ENCODE measurements at places on chromosomes 16 and 17.

GRCh38 chr16:27902551-27902950, 161.0 kb downstream of the GSG1L start:
- no peak for DNase-seq

DNA sequence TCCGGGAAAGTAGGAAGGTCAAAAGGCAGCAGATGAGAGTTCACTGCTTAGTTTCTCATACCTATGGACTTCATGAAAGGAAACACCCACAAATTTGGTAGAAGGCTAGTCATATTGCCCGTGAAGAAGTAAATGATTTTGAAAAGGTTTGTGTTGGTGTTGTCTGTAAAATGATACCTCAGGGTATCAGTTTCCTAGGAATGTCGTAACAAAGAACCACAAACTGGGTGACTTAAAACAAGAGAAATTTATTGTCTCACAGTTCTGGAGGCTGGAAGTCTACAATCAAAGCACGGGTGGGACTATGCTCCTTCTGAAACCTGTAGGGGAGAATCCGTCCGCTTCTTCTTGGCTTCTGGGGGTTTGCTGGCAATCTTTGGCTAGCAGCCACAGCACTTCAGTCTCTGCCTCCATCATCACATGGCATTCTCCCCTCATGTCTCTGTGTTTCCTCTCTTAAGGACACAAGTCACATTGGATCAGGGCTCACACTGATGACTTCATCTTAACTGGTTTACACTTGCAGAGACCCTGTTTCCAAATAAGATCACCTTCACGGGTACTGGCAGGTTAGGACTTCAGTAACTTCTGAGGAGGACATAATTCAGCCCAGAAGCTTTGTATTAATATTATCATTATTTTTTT, 2.0 kb upstream of the NAE1 start:
- no peak for DNase-seq

DNA sequence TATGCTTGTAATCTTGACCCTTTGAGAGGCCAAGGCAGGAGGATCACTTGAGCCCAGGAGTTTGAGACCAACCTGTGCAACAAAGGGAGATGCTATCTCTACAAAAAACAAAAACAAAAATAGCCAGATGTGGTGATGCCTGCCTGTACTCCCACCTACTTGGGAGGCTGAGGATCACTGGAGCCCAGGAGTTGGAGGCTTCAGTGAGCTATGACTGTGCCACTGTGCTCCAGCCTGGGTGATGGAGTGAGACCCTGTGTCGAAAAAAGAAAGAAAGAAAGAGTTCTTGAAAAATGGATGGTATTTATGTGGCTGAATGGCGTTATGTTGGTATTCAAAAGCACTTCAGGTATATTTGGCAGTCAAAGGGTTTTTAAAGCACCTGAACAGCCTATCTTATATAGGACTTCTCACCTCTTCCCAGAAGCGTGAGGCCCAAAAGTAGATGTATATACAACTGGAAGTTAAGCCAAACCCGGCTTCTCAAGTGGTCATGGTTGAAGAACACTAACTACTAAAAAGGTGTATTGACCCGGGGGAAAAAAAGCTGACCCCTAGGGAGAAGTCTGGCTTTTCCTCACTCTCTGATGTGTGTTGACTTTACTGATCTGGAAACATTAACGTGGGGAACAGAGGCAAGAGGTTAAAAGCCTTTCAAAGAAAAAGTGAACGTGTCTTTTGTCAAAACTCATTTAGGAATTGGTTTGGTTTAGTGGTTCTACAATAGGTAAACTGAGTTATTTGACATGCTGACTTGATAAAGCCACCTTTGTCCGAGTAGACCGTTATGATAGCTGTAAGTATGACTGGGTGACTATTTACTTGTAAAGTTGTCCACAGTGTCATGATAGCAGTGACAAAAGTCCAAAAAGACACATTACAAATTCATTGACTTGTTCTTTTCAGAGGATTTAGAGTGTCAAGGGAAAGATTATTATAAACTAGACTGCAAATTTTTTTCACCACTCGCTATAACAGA, 183.4 kb downstream of the IRX3 start:
- DNase-seq = no peak

DNA sequence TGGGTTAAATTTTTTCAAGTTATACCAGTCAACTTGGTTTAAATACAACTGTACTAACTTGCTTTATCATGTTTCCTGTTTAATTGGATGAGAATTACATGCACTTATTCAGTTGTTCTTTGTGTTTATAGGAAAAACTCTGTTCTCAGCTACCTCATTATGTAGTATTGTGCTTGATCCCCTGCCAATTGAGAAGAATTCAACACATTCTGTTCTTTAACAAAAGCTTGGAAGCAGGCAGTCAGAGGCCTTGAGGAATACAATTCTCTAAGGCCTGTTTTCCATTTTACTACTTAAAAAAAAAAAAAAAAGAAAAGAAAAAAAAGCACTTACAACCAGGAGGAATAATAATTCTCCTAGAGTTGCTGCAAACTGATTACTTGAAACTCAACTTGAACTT, 60.6 kb upstream of the CMIP start:
- no peak for DNase-seq

DNA sequence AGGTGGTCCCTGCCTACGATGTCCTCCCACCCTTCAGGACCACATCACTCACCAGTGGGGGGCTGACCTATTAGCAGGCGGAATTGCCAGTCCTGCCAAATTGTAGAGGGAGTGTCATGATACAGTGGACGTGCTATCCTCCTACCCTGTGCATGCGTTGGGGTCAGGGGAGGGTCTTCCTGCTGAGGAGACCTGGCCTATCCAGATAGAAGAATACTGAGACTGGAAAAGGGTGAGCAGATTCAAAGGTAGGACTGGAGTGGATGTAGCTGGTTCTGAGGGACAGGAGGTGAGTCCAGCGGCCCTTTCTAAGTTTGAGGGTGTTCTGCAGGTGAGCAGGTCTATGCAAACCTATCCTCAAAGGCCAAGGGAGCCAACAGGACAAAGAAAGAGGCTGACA, 8.0 kb downstream of the PRSS41 start:
- no peak for DNase-seq

GRCh38 chr17:59684967-59685366, 22.3 kb downstream of the PTRH2 start:
- no peak for DNase-seq

- no peak for DNase-seq
These were observed 1.5 kb downstream of the N4BP1 start for GRCh38 chr16:48608452-48608851.

- DNase-seq = peak; percentile 72
These were observed 26.1 kb upstream of the MLKL start for GRCh38 chr16:74726716-74727115.

DNA sequence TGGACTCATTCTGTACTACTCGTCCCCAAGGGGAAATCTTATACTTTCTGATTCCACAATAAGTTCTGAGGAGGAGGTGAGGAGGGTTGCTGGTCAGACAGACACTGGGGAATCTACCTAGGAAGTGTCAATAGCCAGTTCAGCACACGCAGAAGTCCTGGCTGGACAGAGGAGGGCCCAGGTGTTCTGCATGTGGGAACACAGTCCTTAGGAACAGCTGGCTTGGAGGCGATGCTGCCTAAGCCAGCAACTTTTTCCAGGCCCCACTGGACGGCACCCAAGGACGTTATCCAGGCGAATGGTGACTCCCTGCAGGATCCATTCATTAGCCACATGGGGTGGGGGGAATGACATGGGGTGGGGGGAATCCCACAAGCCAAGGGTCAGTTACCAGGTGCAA, 29.9 kb upstream of the WFIKKN2 start:
- DNase-seq = no peak

GRCh38 chr17:42514867-42515266, 21.2 kb upstream of the NAGLU start:
- DNase-seq = no peak

- no peak for DNase-seq
These were observed 69.7 kb downstream of the ESRP2 start for GRCh38 chr16:68166264-68166663.

DNA sequence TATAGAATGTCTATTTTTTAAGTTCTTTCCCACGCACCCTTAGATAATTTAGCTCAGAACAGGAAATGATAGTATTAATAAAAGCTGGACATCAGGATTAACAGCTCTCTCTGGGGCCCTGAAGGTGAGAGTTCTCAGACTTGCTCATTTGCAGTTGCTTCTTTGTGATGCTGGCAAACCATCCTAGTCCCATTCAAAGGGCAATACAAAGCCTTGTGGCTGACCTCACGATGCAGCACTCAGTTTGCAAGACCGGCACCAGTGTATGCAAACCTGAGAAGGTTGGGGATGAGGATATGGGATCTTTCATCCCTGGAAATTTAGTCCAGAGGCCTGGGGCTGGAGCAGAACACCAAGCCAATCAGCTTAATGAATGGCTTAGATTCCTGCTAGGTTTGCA, 29.3 kb downstream of the STH start:
- DNase-seq = no peak

DNA sequence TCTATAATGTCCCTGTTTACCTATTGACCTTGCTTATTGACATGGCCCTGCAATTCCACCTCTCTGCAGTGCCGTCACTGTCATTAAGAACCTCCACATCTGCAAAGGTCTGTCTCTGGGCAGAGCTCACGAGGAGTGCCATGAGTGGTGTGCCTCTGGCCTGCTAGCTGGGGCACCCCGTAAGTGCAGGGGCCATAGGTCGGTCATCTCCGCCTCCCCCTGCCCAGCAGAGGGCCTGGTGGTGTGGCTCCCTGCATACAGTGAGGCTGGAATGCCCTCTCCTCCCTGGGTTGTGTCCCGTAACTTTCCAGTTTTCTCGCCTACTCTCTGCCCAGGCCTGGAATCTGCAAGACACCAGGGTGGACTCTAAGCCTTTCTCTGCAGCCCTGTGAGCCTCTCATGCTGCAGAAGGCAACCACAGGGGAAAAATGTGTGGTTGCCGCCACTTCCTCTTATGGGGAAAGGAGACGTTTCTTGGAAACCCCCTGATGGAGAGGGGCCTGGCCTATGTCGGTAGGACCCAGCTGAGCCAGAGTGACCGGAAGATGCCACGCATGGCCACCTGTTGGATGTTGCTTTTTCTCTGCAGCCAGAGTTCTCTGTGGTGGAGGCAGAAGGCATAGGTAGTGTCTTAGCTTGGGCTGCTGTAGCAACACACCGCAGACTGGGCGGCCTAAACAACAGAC, 2.7 kb upstream of the SNX20 start:
- peak; percentile 83 for DNase-seq

GRCh38 chr17:77451245-77451893, 310.6 kb downstream of the SEC14L1 start:
- DNase-seq = no peak

- DNase-seq = no peak
These were observed 68.9 kb upstream of the HNF1B start for GRCh38 chr17:37813751-37814150.

DNA sequence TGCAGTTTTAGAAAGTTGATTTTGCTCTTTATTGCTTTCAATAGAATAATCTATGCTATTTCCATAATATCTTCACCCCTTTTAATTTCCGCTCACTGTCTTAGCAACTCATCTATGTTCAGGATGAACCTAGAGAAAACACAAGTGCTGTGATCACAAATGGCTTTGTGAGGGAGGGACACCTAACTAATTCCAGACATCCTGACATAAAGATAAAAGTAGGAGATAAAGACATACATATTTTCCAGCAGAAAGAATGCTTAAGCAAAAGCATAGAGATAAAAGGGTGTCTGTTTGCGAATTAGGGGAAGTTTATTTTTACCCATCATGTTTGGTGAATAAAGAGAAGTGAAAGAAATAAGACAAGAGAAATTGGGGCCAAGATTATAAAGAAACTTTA, 254.2 kb downstream of the KCNJ2 start:
- no peak for DNase-seq

DNA sequence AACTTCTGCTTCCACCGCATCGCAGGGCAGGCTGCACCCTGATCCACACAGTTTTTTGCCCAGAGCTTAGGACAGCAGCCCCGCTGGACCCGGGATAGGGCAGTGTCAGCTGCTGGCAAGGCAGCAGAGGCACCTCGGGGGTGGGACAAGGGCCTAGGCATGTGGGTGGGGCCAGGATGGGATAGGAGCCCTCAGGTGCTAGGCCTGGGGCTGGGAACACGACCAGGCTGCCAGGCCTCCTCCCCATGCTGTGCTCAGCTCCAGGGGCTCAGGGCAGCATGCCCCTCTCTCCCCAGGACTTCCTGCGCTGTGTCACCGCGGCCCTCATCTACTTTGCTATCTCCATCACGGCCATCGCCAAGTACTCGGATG, 4.6 kb downstream of the CMTM3 start:
- no peak for DNase-seq

DNA sequence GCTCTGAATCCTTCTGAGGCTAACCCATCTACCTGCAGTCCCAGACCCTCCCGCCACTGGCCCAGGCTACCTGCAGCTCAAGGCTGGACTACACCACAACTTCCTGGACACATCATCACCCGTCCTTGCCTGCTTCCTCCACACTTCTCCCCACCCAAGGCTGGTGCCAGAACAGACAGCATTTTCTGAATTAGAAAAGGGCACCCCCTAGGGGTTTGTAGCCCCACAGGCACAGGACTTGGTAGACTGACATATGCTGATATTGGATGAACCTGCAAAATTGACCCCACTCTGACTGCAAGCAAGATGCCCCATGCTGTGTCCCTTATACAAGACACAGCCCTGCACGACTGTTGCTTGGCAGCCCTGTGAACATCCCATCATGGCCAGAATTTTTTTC, 271.5 kb upstream of the C16orf82 start:
- DNase-seq = no peak

DNA sequence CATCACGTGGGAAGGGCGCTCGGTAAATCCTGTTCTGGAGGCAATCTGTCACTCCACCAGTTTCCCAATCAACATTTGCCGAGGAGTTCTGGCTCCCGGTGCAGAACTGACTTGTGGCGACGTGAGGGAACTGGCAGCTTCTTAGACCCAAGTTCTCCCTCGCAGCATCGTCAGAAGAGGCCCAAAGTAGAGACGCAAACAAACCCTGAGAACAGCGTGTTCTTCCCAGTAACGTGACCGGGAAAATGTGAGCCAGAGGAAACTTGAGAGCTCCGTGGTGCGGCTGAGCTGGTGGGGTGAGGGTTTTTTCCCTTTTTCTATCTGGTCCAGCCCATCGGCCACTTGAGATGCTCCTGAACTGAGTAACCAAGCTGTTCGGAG, 158.9 kb upstream of the CACNG5 start:
- DNase-seq = no peak

DNA sequence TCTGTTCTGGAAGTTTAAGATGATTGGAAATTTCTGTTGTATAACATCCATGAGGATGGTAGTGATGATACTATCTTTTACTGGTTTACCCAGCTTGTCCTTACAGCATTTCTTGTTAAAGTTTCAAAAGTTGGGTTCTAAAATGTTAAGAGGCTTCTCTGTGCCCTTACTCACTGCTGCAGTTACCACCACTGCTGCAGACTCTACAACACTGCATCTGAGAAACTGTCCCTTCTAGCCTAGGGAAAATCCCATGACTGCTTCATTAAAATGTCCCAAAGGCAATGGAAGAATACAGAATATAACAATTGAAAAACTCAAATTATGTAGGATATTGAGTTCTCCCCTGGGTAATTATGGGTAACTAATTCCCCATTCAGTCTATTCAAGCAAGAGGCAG, 3.8 kb upstream of the NSRP1 start:
- DNase-seq = no peak

GRCh38 chr17:10196941-10197340, 1.5 kb downstream of the GAS7 start:
- DNase-seq = no peak

- no peak for DNase-seq
These were observed 469.9 kb downstream of the HS3ST4 start for GRCh38 chr16:26161461-26162180.
